ENCODE measurements at places on chromosomes 1 and 21.

DNA sequence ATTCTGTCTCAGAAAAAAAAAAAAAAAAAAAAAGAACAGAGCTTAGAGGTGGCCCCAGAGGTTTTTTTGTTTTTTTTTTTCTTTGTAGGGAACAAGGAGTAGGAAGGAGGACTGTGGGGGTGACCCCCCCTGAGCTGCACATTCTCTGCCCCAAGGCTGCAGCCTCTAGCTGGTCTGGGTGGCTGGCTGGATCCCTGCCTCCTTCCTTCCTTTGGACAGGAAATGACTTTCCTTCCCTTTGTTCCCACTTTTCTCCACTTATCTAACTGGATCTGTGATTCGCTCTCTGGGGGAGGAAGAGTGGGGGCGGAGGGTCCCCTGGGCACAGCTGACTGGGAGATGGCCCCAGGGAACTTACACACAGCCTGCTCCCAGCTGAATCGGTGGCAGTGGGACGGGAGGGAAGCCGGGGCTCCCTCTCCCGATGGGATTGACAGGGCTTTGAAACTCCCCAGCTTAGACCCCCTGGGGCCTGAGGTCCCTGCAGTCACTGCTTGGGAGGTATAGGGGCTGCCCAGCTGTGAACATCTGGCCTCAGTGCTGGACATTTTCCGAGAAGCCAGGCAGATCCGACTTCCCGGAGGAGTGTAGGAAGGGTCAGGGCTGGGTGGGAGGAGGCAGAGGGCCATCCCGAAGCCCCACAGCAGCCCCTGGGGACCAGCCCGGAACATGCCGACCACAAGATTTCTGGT, 2.1 kb downstream of the FBLIM1 start:
- DNase-seq = no peak

DNA sequence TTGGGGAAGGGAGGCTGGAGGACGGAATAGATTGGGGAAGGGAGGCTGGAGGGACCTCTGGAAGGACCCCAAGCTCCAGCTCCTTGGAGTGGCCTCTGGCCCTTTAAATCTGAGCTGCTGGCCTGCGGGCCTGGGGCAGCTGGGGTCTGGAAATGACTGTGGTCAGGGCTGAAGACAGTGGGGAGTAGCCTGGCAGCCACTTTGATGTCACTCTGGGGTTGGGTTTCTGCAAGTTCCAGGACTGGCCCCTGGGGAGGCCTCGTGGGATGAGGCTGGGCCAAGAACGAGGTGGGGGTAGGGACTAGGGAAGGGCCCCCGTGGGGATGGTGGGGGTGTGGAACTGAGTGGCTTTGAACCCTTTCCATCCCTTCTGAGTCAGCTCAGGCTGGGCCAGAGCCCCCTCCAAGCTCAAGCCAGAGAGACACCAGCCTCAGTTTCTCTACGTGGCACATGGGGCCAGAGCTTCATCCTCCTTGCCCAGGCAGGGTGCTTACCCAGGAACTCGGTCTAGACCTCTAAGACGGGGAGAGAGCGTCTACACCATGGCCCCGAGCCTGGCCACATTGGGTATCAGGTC, 59.7 kb downstream of the ALPL start:
- DNase-seq = no peak

DNA sequence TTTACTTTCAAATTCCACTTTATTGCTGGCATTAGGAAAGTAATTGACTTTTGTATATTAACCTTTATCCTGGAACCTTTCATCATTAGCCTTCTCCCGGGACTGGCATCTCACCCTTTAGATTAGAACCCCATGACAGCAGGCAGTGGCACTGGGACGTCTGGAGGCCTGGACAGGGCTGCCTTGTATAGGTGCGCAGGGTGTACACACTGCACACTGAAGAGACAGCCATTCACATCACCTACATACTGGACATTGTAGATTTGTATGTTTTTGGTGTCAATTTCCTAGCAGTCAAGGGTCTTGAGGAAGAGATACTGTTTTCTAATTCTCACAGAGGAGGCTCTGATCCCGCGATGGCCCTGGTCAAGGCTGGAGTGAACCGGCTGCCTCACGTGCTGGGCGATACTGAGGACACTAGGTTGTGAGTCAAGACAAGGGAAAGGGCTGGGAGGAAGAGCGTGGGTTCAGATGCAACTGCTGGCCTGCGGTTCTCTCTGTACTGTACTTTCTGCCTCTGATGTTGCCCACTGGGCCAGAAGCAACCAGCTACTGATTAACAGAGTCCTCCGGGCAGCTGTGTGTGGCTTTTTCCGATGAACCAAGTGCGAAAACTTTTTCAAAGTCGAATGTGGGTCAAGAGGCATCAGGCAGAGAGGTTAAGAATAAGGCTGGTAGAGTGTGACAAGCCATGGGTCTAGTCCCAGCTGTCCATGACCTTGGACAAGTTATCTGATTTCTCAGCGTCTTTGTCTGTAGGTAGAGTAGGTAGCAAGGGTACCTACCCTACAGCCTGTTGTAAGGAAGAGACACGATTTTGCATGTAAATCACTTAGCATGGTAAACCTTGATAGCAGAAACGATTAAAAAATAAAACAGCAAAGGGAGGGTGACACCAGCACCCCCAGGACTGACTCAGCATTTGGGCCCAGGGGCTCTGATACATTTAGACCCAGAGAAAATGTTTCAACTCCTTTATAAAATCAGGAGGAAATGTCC, 38.2 kb upstream of the SLC25A33 start:
- no peak for DNase-seq

DNA sequence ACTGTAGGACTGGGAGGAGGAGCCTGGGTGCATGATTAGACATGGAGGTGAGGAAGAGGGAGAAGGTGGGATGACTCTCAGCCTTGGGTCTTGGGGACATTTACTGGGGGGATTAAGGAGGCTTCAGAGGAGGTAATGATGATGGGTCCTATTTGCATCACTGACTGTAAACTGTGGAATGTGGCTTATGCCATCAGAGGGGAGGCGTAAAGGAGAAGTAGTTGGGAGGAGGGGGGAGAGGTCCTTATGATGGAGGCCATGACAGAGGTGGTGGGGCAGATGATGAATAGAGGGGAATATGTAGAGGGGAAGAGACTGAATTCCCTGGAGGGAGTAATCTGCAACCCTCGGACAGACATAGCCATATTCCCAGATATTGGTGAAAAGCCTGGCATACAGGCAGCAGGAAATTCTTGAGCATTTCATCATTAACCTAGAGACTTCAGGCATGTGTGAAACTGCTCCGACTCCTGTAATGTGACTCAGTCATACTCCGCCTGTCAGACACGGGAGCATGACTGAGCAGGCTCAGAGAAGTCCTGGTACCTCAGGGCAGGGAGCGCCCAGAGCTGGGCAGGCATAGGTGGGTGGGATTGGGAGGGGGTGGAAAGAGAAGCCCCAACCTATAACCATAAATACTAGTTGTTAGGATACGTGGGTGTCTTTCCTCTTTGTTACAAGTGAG, 8.0 kb upstream of the LCE5A start:
- no peak for DNase-seq

All from erythroblast (primary cell).